ENCODE measurements at places on chromosomes 4 and X.

DNA sequence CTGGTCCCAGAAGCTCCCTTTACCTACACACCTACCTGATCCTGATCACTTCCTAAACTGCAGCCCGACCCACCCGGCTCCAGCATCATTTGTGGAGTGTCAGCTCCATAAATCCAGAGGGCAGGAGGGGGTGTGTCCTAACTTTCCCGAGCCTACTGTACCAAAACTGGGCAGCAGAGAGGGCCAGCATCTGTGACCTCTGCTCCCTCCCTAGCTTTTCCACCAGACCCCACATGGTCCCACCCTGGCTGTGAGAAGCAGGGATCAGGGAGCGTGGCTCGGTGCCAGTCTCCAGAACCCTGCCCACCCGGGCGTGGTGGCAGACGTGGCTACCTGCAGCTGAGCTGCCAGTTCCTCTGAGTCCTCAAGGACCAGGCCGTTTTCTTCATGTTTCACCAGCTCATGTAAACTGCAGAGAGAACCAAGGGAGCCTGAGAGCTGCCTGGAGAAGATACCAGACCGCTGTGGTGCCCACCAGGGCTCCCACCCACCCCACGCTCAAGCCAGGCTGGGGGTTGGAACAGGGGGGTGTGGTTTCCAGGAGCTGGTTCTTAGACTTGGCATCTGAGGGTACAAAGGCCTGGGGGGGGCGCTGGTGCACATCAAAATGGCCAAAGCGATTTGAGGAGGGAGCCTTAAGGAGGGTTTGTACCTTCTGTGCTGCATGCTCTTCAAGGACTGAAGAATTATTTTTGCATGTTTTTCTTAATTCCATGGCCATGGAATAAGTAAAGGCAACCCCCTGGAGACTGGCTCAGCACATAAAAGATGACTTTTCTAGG is 76.7 kb upstream of the DRD5 start:
- no peak for DNase-seq

DNA sequence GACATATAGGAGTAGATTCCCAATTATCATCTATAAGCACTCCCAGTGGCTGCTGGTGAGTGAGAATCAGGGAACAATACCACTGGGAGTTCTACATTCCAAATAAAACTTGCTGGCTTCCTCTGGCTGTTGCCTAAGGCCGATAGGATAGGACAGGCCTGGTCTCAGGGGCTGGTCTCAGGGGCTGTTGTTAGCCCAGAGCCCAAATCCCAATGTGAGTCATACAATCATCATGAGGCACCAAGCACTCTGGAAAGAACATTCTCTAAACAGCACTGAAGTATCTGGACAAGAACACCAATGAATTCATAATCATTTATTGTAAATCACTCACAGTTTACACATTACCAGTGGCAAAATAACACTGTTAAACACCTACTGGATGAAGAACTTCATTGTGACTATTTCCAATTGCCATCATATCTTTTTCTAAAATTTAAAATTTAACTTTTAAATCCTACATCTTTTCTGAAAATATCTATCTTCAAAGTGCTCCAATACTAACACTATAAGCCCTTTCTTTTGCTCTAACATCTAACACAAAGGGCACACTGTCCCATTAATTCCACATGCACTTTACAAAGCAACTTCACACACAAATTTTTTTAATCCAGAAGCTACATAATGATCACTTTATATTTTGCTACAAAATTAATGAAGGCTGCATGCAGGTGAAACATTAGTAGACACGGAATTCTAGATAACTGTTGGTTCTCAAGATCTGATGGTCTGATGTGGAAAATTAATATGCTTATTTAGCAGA is 67.6 kb upstream of the TMEM150C start:
- no peak for DNase-seq

DNA sequence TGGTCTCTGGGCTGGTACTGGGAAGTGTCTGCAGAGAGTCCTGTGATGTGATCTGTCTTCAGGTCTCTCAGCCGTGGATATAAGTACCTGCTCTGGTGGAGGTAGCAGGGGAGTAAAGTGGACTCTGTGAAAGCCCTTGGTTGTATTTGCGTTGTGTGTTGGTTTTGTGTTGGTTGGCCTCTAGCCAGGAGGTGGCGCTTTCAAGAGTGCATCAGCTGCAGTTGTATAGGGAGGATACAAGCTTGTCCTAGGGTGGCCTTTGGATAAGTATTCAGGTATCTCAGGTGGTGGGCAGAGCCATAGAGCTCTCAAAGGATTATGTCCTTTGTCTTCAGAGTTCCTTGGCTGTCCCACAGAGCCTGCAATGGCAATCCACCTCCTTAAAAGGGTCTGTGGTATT is 111.6 kb downstream of the MAGEB17 start:
- no peak for DNase-seq

DNA sequence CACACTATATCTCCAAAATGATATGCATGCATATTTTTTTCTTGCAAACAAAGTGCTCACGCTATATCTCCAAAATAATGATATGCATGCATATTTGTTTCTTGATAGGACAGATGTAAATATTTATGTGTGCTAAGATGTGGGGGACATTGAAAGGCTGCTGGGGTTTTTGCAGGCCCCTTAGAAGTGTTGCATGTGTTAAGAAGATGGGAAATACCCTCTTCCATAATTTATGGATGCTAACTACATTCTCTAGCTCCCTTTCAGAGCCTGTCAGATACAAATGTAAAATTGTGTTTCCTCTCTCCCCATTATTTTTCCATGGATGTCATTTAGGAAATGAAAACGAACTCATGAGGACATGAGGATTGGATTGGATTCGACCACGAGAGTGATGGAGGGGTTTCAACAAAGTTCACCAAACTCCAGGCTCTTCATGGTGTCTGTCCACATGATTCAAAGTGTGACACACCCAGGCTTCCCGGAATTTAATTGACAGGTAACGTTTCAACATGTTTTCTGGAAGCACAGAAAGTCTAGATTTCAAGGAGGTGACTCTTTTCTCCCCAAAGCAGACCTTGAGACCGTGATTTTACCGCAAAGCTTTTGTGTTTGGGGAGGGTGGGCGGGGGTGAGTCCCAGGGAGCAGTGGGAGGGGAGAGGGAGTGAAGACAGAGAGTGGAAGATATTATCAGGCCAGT is 94.4 kb upstream of the CD99 start:
- no peak for DNase-seq

GRCh38 chr4:45663003-45663402 is 460.9 kb downstream of the GABRG1 start:
- no peak for DNase-seq

GRCh38 chr4:158895797-158896576 is 127.2 kb downstream of the FNIP2 start:
- DNase-seq: no peak

DNA sequence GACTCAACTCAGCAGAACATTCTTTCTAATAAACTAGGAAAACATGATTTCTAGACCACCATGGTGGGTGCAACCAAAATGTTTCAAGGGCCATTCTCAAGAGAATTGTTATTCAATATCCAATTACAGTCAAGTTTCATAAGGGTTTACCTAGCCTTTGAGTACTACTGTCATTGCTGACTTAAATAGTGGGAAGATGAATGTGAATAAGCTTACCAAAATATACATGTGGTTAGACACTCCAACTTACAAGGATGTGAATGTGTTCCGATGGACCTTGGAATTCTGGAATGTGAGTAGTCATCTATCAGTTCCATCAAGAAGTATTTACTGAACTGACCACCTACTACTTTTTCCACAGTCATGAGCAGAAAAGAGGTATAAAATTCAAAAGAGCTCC is 16.9 kb downstream of the SH3RF1 start:
- no peak for DNase-seq

DNA sequence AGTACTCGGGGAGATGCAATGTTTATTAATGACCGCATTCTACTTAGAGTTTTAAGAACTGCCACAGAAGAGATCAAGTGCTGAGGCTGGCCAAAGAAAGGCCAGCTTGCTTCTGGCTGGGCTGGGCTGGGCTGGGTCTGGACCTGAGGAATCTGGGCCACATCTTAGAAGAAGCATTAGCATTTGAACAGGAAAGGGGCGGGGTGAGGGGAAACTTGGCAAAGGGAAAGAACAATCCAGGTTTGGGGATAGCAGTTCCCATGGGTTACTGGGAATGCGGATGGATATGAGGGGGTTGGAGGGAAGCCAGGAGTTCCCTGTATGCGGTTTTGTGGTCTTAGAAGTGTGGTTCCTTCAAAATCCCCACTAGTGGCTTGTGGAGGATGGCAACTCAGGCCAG is 83.3 kb downstream of the CLDN34 start:
- no peak for DNase-seq

- no peak for DNase-seq
Measured at GRCh38 chr4:158496030-158496741, 25.5 kb upstream of the RXFP1 start.

- DNase-seq: no peak
Measured at GRCh38 chr4:109441862-109442458, 8.3 kb downstream of the SEC24B start.

DNA sequence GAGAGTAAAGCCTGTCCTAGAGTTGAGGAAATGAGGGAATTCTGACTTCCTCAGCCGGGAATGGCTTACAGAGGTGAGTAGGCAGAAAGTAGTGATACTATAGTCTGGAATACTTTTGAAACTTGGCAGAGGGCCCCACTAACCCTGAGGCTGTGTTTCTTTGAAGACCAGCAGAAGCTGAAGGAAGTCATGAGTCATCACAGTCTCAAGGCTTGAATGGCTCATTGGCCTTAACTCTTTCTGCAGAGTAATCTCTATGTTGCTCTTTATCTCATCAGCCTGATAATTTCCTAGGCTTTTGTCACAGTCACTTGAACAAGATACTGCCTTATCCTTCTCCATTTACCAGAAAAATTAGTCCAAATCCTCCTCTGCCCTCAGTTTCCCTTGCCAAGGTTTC is 80.8 kb downstream of the ANKRD50 start:
- no peak for DNase-seq

GRCh38 chr4:37976991-37977470 is 16.8 kb downstream of the PTTG2 start:
- peak; percentile 48 for DNase-seq

- no peak for DNase-seq
Measured at GRCh38 chr4:25857403-25857802, 5.4 kb downstream of the SEL1L3 start.

- DNase-seq: no peak
Measured at GRCh38 chr4:139912445-139912844, 241.5 kb downstream of the MAML3 start.

DNA sequence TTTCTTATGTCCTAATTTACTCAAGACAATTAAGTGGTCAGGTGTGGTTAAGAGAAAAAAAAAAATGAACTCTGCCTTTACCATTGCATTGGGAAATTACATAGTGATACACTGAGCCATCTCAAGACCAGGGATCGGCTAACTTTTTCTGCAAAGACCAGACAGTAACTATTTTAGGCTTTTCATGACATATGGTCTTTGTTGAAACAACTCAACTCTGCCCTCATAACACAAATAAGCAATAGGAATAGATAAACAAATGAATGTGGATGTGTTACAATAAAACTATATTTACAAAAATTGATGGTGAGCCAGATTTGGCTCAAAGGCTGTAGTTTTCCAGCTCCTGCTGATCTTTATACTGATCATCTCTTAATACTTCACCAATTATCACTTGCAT is 632.6 kb upstream of the INTU start:
- DNase-seq: no peak

DNA sequence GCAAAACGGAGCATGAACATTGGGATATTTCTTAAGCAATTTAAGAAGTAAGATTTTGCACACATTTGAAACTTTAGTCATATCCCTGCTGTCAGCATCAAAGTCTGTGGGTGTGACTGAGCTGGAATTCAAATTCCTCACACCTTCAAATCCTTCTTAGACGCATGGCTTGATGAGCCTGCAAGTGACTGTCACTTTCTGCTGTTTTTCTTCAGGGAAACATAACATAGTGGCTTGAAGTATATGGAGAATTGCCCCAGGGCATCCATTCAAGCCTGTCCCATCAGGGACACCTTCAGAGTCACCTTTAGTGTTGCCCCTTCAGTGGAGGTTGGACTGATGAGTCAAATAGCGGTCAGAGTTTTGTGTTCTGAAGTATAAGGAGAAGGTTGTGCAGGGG is 17.4 kb downstream of the FHDC1 start:
- no peak for DNase-seq

DNA sequence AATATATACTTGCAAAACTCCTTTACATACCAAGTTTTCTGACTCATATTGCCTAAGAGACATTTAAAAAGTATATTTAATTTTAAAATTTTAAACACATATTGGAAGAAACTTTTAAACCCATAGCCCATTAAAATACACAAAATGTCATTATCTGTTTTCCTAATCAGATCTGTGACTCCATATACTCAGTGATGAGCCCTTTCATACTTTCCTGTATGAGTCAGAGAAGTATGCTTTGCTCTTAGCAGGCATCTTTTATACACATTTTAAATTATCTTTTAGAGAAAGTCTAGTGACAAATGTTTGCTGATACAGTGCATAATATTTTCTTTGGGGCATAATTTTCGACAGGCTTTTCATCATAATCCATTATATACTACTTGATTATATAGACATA is 26.4 kb downstream of the SPIN3 start:
- no peak for DNase-seq

- DNase-seq: no peak
Measured at GRCh38 chrX:63275127-63275526, 76.0 kb downstream of the SPIN4 start.

- no peak for DNase-seq
Measured at GRCh38 chrX:132622130-132622529, 133.3 kb upstream of the MBNL3 start.

GRCh38 chrX:136531951-136532350 is at the start of gene VGLL1:
Gene VGLL1, plus strand, starts transcription at chrX:136532215. Its CDS starts 3,806 bp downstream, at chrX:136536021.
- no peak for DNase-seq

- DNase-seq: no peak
Measured at GRCh38 chr4:185504098-185505047, 30.9 kb downstream of the PDLIM3 start.

GRCh38 chr4:66899422-66900065 is 645.8 kb downstream of the CENPC start:
- no peak for DNase-seq

DNA sequence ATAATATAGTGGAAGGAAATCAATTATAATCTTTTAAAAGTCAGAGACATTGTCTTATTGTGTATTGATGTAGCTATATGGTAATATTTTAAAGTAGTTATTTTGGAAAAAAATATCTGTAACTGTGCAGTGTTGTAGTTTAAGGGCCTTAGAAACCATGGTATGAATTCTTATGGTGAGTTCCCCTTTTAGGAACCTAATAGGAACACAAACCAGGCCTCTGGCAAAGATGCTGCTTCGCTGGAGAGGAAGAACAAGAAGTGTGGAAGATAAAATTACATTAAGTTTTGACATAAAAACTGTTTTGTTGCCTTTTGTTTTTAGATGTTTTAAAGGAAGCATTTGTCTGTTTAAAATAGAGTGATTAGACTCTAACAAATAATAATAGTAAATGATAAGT is 10.9 kb upstream of the TMPRSS11D start:
- DNase-seq: no peak

GRCh38 chr4:68079928-68080327 is 49.7 kb downstream of the TMPRSS11F start:
- DNase-seq: no peak

GRCh38 chrX:3563451-3563850 is 150.0 kb downstream of the PRKX start:
- DNase-seq: no peak
